ENCODE measurements at places on chromosomes 1 and 21.

DNA sequence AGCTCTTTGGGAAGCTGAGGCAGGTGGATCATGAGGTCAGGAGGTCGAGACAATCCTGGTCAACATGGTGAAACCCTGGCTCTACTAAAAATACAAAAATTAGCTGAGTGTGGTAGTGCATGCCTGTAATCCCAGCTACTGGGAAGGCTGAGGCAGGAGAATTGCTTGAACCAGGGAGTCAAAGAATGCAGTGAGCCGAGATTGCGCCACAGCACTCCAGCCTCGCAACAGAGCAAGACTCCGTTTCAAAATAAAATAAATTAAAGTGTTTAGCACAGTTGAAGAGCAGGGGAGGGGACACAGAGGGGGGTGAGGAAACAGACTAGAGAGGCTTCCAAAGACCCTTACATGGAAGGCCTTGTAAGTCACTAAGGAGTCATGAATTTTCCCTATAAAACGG, 131.2 kb upstream of the SPATA6 start:
- no peak for DNase-seq

DNA sequence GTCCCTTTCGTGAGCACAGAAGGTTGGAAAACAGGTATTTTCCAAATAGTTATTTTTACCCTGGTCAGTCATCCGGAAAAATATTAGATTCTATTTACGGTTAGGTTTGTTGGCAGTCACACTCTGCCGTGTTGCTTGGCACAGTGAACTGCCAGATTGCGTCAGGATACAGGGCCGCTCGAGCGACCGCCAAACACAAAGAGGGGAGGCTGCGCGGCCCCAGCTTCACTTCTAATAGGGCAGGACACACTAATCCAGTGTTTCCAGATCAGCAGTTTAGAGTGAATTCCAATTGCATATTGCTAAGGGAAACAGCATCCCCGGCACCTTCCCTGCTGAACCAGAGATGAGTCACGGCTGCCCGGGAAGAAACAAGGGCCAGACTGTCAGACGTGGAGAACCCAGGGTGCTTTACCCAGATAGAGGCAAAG, 22.9 kb downstream of the UMODL1 start:
- no peak for DNase-seq

GRCh38 chr1:50631161-50631560, 207.9 kb upstream of the DMRTA2 start:
- DNase-seq: no peak

DNA sequence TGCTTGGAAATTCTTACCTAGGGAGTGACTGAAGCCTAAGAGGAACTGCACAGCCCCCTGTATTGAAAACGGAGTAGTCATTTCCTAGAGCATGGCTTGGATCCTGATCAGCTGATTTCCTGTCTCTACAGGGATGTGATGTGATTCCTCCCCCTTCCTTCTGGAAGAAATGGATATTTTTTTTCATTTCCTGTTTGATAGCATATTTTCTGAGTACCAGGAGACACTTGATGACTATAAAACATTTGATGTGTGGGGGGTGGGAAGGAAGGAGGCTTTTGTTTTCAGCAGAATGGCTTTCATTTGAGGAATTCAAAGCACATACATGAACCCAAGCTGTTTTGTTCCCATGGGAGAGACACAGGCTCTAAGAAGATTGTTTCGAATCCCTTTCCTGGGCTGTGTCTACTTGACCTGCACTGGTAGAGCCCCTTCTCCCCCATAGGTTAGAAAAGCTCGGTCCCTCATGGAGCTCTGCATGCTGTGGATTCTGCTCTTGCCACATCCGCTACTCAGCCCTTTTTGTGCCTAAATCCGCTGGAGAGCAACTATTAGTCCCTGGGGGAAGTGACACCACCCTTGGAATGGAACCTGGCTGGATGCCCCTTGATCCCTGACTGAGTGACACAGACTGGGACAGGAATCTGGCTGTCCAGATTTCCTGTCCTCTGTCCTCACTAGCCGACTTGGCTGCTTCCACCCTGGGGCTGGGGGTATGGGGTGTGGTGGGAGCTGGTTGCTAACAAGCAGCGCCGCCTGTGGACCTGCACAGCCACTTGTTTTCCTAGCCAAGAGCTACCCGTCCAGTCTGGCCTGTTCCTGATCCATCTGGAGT, 71.8 kb upstream of the MACF1 start:
- DNase-seq: no peak

DNA sequence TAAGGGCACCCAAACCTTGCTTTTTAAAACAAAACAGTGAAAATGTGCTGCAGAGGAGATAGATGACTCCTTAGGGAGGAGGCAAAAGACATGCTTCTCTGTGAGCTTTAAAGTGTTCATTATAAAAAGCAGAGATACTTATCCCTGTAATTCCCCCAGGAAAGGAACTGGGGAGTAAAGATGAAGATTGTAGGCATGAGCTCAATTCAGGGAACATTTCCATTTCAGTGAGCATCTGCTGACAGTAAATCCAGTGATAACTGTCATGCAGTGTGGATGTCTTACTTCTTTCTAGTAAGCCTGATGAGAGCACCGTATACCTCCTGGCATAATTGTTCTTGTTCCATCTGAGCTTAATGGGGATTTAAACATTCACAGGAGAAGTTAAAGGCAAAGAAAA, 1296.5 kb downstream of the MRPL39 start:
- DNase-seq: no peak
